SJSA1 (cell line): ENCODE measurements at places on chromosomes 16 and 17. TPM values are rescaled to one million over a fixed set of nuclear protein-coding genes. Genes with fewer than 3 reads are reported as not detected.

GRCh38 chr16:27784351-27785306, 234.7 kb downstream of the KATNIP start:
- no peaks in the 10 kb centered on the region for H3K27me3 ChIP-seq
- no peak for DNase-seq
- H3K4me1 ChIP-seq, result no peaks in the 10 kb centered on the region
- no peak overlapping the region for H3K27ac ChIP-seq

CRYBA1 gene
- not detected in 2 replicates for total RNA-seq

SLC16A6 gene
- total RNA-seq, result not detected in 2 replicates

GRCh38 chr16:16067127-16067526, 117.7 kb downstream of the ABCC1 start:
- H3K4me1 ChIP-seq, result peaks cover 8% of the 10 kb centered on the region; the same call in 1 of the 2 replicates
- no peak overlapping the region for H3K27ac ChIP-seq
- H3K4me3 ChIP-seq, result no peak overlapping the region
- H3K27me3 ChIP-seq, result no peaks in the 10 kb centered on the region
- peaks cover 63% of the 10 kb centered on the region for H3K36me3 ChIP-seq
- DNase-seq, result no peak

TEX2 gene
- 10.7 and 13.7 TPM in 2 replicates for total RNA-seq

- no peaks in the 10 kb centered on the region for H3K4me1 ChIP-seq
- no peak overlapping the region for H3K4me3 ChIP-seq
- no peak overlapping the region for H3K27ac ChIP-seq
- DNase-seq, result no peak
- H3K27me3 ChIP-seq, result 0 out of 2 replicates have a peak, but pooled peaks cover 2% of the 10 kb centered on the region
Measured at GRCh38 chr16:86050591-86051367, 151.8 kb downstream of the IRF8 start.

GRCh38 chr17:43665084-43665936, 3.6 kb upstream of the MEOX1 start:
- H3K27ac ChIP-seq, result no peak overlapping the region
- H3K4me1 ChIP-seq, result peaks cover 28% of the 10 kb centered on the region
- no peaks in the 10 kb centered on the region for H3K36me3 ChIP-seq
- no peaks in the 10 kb centered on the region for H3K27me3 ChIP-seq

DNA sequence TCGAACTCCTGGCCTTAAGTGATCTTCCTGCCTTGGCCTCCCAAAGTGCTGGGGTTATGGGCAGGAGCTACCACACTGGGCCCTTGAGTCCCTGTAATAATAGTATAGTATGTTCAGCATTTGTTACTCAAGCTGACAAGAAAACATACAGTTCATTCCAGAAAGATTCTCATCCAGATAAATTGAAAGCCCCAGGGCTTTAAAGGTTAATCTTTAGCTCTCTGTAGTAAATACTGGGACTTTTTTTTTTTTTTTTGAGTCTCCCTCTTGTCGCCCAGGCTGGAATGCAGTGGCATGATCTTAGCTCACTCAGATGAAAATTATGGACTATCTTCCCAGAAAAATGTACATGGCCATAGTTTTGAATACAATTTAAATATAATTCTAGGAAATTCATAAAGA, 11.0 kb downstream of the BRCA1 start:
- no peaks in the 10 kb centered on the region for H3K4me1 ChIP-seq
- peaks cover 17% of the 10 kb centered on the region for H3K36me3 ChIP-seq
- H3K27me3 ChIP-seq, result no peaks in the 10 kb centered on the region; the same call in 1 of the 2 replicates
- DNase-seq, result no peak
- no peak overlapping the region for H3K27ac ChIP-seq

MED9 gene
- total RNA-seq, result 8.6 and 13.1 TPM in 2 replicates

TMEM92 gene
- total RNA-seq, result 0.05 TPM in 1 of 2 replicates, not detected in the other

DNA sequence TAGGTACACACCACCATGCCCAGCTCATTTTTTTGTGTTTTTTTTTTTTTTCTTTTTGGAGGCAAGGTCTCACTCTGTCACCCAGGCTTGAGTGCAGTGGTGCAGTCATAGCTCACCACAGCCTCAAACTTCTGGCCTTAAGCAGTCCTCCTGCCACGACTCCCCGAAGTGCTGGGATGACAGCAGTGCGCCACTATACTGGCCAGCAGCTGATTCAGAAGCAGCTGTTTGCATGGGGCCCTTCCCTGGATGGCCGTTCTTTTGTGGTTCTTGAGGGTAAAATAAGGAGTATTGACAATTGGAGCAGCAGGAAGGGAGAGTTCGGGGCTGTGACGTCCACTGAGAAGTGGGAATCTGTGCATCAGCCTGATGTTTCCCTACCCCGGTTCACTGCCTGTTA, 41.6 kb downstream of the KIAA0513 start:
- peaks cover 3% of the 10 kb centered on the region; the same call in 1 of the 2 replicates for H3K36me3 ChIP-seq
- no peaks in the 10 kb centered on the region for H3K27me3 ChIP-seq
- H3K4me3 ChIP-seq, result no peak overlapping the region
- H3K27ac ChIP-seq, result no peak overlapping the region

DNA sequence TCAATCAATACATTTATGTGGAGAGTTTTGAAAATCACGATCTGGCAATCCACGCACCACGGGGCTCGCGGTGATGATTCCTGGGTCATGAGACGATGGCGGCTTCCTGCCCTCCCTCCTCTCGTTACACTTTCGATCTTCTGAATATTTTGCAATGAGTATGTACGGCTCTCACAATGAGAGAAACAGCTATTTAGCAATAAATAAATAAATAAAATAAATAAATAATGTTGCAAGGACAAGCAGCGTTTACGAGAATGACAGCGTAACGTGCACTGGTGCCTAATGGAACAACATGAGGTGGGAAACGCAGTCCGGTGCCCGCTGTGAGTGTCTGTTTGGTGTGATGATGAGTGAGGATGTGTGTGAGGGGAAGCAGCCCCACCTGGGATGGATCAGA, 46.7 kb upstream of the JPH3 start:
- H3K27ac ChIP-seq, result no peak overlapping the region
- peaks cover 21% of the 10 kb centered on the region for H3K4me1 ChIP-seq
- no peak for DNase-seq
- H3K27me3 ChIP-seq, result no peaks in the 10 kb centered on the region
- H3K36me3 ChIP-seq, result no peaks in the 10 kb centered on the region
- H3K4me3 ChIP-seq, result no peak overlapping the region

- H3K27ac ChIP-seq, result no peak overlapping the region
- DNase-seq, result no peak
- H3K36me3 ChIP-seq, result no peaks in the 10 kb centered on the region
- no peaks in the 10 kb centered on the region for H3K4me1 ChIP-seq
- H3K27me3 ChIP-seq, result no peaks in the 10 kb centered on the region
Measured at GRCh38 chr16:66066404-66066803, 300.1 kb upstream of the CDH5 start.

DNA sequence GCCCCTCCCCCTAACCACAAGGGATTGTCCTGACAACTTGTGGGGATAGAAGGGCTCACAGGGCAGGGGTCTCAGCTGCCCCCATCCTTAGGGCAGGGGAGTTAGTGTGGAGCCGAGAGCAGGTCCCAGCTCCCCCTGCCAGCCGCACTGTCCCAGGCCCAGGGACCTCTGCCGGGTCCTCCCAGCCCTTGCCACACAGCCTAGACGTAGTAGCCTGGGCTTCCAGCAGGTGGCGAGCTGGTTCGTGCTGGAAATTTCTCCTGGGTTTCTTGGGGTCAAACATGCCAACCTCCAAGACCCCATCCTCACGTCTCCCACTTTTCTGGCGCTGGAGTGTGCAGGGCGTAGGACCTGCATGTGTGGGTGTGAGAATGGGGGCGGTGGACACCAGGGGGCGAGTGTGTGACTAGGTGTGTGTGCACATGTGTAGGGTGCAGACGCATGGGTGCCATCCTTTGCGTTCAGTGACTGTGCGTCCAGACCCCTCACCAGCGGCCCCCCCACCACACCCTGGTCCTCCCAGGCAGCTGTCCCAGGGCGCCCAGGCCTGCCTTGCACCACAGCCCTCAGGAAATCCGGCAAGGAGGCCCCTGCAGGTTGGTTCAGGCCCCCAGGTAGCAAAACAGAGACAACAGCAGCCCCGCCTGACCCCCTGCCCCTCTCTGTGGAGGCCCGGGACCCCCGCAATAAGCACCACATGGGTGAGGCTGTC, 29.5 kb downstream of the SBK1 start:
- DNase-seq, result peak; percentile 26
- no peak overlapping the region for H3K4me3 ChIP-seq
- no peaks in the 10 kb centered on the region; the same call in none of the 2 replicates for H3K4me1 ChIP-seq
- no peak overlapping the region for H3K27ac ChIP-seq
- H3K27me3 ChIP-seq, result no peaks in the 10 kb centered on the region

DNA sequence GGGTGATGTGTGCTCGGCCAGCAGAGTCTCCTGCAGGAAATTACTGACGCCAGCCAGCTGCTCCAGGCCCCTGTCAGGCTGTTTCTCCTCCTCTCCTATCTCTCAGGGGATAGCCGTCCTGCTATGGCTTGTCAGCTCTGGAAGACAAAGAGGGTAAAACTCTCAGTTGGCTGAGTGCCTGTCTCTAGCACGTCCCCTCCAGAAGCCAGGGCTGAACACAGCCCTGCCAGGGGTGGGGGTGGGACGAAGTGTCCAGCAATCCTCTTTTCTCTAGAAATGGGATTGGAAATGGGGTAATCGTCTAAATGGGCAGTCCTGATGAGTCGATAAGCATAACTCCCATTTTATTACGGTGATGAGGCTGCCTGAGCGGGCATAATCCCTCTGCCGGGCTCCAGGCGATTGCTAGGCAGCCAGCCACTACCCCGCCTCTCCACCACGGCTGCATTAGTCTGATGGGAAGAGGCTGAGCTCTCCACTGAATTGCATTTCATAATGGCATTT, 89.1 kb upstream of the GNAO1 start:
- no peak overlapping the region for H3K4me3 ChIP-seq
- no peak for DNase-seq
- H3K36me3 ChIP-seq, result no peaks in the 10 kb centered on the region
- H3K4me1 ChIP-seq, result no peaks in the 10 kb centered on the region
- H3K27me3 ChIP-seq, result no peaks in the 10 kb centered on the region
- H3K27ac ChIP-seq, result no peak overlapping the region

- peaks cover 26% of the 10 kb centered on the region for H3K4me1 ChIP-seq
- peak; percentile 66 for DNase-seq
- H3K36me3 ChIP-seq, result no peaks in the 10 kb centered on the region
- H3K27me3 ChIP-seq, result peaks cover 36% of the 10 kb centered on the region
Measured at GRCh38 chr17:38676706-38677504, 2.1 kb upstream of the EPOP start.

GRCh38 chr17:19678581-19679453, 30.3 kb downstream of the ALDH3A2 start:
- no peaks in the 10 kb centered on the region for H3K27me3 ChIP-seq
- DNase-seq, result peak; percentile 26
- no peak overlapping the region for H3K27ac ChIP-seq
- H3K4me3 ChIP-seq, result no peak overlapping the region

DNA sequence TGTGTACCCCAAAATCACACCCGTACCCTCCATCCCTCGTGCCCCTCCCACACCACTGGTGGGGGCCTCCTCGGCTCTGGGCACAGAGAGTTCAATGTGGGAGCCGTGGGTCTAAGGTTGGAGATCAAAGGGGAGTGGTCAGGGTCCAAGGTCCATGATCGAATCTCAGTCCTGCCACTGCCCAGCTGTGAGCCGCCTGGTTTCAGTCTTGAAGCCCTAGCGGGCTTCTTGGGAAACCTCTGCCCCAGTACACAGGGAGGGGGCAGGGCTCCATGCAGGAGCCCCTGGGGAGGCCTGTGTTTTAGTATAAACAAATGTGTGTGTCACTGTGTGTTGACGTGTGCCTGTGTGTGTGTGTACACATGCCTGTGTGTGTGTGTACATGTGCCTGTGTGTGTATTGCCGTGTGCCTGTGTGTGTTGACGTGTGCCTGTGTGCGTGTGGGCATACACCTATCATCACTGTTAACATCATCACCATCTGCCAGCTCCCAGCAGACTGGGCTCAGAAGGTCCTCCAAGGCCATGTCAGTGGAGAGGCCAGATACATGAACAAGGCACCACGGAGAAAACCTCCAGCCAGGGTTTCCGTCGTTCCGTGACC, 26.5 kb upstream of the ZNF469 start:
- no peak overlapping the region for H3K27ac ChIP-seq
- H3K27me3 ChIP-seq, result no peaks in the 10 kb centered on the region
- no peaks in the 10 kb centered on the region for H3K36me3 ChIP-seq
- peaks cover 24% of the 10 kb centered on the region for H3K4me1 ChIP-seq

DNA sequence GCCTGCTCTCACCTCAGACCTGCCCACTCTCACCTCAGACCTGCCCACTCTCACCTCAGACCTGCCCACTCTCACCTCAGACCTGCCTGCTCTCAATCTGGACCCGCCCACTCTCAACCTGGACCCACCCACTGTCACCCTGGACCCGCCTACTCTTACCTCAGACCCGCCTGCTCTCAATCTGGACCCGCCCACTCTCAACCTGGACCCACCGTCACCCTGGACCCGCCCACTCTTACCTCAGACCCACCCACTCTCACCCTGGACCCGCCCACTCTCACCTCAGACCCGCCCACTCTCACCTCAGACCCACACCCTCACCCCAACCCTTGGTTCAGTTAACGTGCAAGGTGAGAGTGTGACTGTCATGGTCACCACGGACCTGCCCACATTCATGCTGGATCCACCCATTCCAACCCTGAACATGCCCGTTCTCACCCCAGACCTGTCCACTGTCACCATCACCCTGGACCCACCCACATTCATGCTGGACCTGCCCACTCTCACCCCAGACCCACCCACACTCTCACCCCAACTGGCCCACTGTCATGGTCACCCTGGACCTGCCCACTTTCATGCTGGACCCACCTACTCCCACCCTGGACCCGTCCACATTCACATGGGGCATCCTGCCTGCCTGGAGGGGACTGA, 31.2 kb upstream of the ENPP7 start:
- H3K27me3 ChIP-seq, result peaks cover 58% of the 10 kb centered on the region
- no peaks in the 10 kb centered on the region for H3K4me1 ChIP-seq
- DNase-seq, result no peak
- H3K27ac ChIP-seq, result no peak overlapping the region

- no peaks in the 10 kb centered on the region for H3K36me3 ChIP-seq
- H3K4me1 ChIP-seq, result no peaks in the 10 kb centered on the region
- H3K4me3 ChIP-seq, result no peak overlapping the region
Measured at GRCh38 chr16:12462426-12463280, 341.0 kb downstream of the CPPED1 start.

DNA sequence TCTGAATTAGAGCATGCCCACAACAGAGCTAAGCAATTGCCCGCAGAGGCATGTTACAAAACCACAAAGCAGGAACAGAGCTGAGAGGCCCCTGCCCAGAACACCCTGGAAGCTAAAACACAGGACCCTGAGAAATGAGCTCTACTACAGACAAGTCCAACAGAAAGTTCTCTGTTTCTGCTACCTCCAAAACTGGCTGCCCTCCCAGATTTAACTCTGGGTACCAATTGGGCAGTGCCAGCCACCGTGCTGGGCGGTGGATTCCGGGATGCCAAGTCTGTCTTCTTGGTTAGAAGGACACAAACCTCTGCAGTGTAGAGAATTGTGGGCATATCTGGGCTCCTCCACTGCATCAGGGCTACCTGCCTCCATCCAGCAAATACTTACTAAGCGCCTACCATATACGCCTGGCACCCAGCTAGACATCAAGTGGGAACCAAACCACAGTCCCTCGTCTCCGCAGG, 1.0 kb downstream of the CMTM4 start:
- no peak overlapping the region for H3K27ac ChIP-seq
- H3K4me1 ChIP-seq, result peaks cover 14% of the 10 kb centered on the region
- H3K36me3 ChIP-seq, result no peaks in the 10 kb centered on the region
- H3K27me3 ChIP-seq, result no peaks in the 10 kb centered on the region

TNFRSF13B gene
- not detected in 2 replicates for total RNA-seq

- H3K4me1 ChIP-seq, result peaks cover 3% of the 10 kb centered on the region; the same call in 1 of the 2 replicates
- H3K4me3 ChIP-seq, result no peak overlapping the region
- H3K36me3 ChIP-seq, result peaks cover 21% of the 10 kb centered on the region
- no peak for DNase-seq
- no peak overlapping the region for H3K27ac ChIP-seq
Measured at GRCh38 chr17:78697554-78698343, 84.3 kb downstream of the CYTH1 start.
